ENCODE measurements at places on chromosomes 2 and 18.

DNA sequence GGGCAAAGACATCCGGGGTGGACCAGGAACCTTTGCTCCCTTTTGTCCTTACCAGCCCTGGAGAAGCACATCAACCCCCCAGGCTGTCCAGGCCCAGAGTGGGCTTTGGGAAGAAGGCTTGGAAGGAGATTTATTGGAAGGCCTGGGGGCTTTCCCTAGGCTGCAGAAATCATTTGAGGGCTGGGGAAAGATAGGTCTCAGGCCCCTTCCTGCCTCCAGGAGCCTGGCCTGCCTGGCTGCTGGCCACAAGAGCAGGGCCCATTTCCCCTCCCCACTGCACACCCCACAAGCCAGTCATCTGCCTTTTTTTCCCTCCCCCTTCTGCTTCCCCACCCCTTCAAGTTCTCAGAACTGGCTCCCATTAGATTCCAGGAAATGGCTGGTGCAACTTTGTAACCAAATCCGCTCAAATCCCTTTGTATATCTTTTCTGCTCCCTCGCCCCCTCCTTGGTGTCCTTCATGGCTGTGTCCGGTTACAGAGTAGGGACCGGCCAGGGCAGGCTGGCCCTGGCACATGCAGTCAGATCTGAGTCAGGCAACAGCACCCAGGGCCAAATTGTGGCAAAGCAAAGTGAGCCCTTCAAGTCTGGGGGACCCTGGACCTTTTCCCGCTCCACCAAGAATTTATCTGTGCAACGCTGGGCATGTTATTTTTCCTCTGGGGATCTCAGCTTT is 20.8 kb upstream of the TNP1 start:
- DNase-seq = no peak

- no peak for DNase-seq
Measured at GRCh38 chr2:236250286-236250685, 13.9 kb downstream of the ASB18 start.

DNA sequence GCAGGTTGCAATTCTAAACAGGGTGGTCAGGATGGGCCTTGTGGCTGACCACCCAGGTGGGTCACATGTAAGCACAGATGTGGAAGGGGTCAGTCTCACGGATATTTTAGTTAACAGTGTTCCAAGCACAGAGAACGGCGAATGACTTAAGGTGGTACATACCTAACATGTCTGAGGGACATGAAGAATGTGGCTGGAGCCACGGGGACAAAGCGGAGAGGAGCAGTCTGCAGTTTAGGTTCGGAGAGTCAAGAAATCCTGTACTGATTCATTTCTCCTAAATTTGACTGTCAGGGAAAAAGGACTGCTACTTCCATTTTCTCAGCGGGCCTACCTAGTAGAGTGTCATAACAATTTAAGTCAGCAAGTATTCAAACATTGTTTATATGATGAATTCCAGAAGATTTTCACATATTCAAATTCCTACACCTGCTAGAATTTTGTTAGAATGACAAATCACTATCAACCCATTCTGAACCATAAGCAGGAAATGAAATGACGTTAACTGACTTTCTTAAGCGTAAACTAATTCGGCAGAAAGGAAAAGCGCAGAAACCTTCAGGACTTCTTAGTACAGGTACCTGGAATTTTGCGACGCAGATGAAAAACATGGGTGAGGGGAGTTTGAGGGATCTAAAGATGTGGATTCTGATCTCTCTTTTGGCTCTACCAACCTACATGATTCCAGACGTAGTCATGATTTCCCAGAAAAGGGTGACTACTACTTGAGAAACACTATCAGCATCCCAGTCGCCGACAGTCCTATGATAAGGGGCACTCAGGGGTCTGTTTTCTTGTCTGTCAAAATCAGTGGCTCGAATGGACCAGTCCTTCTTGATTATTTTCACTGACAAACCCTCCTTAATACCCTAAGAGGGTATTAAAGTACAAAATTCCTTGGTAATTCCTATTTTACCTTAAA is 41.3 kb downstream of the PTPN2 start:
- DNase-seq = no peak

DNA sequence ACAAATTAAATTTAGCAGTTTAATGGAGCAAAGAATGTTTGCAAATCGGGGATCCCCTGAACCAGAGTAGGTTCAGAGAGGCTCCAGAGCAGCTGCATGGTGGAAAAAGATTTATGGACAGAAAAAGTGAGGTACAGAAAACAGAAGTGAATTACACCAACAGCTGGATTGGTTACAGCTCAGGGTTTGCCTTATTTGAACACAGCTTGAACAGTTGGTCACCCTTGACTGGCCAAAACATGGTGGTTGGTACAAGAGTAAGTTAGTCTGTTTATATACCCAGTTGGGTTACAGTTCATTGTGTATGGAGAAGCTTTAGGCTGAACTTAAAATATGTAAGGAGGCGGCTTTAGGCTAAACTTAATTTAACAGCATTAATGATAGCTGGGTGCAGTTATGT is 5.4 kb upstream of the CDCA7 start:
- DNase-seq = no peak

DNA sequence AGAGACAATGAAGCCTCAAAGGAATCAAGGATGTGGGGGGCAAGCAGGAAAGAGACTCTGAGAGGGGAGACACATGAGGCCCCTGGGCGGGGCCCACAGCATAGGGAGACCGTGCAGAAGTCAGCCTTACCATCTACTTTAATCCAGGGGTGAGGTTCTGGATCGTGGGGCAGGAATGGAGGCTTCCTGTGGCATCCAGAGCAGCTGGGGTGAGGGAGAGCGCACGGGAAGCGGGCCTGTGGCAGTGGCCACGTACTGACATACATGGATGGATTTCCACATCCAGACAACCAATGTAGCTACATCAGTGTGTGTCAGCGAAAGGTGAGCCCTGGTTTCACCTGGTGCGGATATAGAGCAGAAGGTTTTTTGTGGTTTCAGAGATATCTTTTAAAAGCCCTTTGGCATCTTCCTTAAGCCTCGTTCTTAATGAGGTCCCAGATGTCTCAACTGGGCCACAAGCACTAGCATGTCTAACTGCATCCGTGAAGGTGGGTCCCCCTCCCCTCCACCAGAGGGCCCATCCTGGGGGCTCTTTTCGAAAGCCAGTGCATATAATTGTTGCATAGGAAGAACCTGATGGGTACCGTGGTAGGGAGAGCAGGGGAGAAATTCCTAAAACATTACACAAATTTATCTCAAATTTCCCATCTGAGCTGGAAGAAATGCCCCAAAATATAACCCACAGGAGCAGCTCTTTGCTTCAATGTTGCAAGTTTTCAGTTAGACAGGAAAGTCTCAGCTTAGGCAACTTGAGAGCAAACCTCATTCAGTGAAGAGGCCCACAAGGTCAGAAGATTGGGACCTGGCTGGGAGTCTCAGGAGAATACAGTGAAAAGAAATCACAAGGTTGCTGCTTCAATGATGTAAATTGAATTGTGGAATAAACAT is 90.9 kb downstream of the SP3 start:
- DNase-seq = no peak

DNA sequence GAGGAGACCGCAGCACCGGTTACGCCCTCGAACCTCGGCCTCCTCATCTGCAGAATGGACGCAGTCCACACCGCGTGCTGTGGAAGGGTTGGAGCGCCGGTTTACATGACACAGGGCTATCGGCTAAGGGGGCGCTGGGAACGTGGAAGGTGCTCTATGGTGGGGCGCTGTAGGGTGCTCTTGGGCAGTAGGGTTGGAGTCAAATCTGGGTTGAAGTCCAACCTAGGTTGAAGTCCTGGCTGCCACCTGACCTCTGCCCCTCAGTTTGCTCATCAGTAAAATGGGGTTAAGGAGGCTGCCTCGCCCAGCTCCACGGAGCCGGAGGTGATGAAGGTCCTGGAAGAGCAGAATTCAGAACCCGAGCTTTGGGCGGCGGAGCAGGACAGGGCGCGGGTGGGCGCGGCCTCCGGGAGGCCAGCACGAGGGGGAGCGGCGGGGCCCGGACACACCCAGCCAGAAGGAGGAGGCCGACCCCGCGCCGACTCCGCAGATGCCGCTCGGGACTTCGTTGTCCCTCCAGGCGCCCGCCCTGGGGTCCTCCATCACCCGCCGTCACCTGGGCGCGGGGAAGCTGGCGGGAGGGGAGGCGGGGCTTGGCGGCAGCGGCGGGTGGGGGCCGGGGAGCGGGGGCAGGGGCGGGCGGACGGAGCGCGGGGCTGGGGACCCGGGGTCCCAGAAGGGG is 558 bp upstream of the GAREM2 start:
- DNase-seq = peak; percentile 55

DNA sequence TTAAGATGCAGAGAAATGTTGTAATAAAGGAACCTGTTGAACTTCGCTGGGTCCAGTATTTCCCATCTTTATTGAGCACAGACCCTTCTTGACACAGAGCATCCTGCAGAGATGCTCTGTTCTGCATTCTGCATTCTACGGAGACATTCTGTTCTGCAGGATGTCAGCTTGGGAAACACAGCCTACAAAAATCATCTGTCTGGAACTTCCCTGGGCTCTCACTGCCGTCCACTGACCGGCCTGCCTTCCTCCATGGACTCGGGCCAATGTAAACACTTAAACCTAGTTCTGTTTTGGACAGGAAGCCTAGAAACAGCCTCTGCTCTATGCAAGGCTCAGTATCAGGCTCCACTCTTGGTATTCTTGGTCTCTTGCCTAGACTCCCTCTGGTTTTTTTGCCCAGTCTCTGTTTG is 90.0 kb upstream of the PPP1CB start:
- no peak for DNase-seq

GRCh38 chr2:179856205-179856604 is 5.2 kb downstream of the ZNF385B start:
- DNase-seq = no peak

GRCh38 chr2:69034845-69035244 is 21.9 kb downstream of the ANTXR1 start:
- DNase-seq = no peak

- DNase-seq = no peak
Measured at GRCh38 chr18:809985-810642, 1.9 kb downstream of the YES1 start.

DNA sequence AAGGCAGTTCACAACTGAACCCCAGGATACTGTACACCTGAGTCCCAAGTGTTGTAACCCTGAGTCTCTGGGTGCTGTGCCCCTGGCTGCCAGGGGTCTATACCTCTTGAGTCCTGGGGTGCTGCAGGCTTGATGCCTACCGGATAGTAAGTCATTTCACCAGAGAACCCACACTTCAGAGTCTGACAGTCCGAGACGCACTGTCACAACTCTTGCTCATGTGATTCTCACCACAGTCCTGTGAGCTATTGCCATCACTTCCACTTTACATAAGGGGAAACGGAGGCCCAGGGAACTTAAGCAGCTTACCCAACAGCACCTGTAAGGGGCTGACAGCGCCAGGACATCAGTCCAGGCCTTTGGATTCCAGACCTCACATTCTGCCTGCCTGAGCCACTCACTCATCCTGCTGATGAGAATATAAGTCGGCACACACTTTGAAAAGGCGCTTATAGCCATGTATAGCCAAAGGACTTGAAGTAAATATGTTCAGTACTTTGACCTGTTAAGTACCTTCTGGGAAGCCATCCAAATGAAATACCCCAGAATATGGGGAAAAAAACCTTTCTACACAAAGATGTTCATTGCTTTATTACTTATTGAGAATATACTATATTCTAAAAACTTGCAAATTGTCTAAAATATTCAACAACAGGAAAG is 180.7 kb upstream of the ID2 start:
- DNase-seq = no peak
